ENCODE measurements at places on chromosomes 5 and 9.

- DNase-seq: no peak
Observed at GRCh38 chr5:108623826-108624225, 123.9 kb upstream of the FER start.

- DNase-seq: peak; percentile 22
Observed at GRCh38 chr9:14212077-14212476, 101.9 kb downstream of the NFIB start.

- DNase-seq: peak; percentile 94
Observed at GRCh38 chr5:132215329-132215728, 12.3 kb downstream of the P4HA2 start.

- DNase-seq: no peak
Observed at GRCh38 chr5:39282561-39282960, 63.2 kb upstream of the FYB1 start.

- DNase-seq: no peak
Observed at GRCh38 chr9:129187042-129187441, 9.0 kb upstream of the IER5L start.

DNA sequence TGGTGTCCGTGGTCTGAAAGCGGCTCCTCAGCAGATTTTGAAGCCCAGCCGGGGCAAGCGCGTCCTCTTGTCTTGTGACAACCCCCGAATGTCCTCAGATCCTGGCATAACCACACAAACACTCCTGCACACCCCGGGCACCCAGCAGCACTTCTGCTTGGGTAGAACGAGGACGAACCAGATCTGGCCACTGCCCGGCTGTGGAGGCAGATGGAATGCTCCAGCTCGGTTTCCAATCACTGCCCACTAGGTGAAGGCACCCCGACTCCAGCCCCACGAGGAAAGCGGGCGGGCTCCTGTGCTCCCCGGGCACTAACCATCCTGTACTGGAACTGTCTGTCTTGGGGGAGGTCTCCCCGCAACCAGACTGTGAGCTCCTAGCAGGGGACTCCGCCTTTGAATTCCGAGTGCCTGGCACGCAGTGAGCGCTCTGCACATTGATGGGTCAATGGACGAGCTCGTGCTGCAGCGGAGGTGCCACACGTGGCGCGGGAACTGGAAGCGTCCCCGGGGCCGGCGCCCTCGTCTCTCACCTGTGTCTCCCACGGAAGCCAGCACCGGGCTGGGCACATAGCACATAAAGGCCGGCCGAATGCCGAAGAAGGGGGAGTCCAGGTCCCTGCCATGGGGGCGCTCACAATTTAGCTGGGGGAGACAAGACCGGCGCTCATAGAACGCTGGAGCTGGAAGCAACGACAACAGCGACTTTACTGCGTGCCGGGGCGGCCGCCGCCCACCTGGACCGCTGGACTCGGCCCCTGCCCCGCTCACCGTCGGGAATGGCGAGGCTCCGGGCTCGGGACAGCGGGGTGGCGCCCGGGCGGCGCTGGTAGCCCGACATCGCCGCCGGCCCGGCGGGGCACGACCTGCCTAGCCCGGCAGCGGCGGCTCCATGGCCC is 608 bp downstream of the ENTR1 start:
- no peak for DNase-seq

DNA sequence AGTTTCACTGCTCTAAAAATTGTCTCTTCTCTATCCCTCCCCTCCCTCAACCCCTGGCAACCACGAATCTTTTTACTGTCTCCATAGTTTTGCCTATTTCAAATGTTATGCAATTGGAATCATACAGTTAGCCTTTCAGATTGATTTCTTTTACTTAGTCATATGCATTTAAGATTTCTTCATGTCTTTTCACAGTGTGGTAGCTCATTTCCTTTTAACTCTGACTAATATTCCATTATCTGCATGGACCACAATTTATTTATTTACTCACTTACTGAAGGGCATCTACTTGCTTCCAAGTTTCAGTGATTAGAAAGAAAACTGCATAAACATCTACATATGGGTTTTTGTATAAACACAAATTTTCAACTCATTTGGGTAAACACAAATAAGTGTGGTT is 372.3 kb downstream of the CDH18 start:
- DNase-seq: no peak

- DNase-seq: peak; percentile 90
Observed at GRCh38 chr5:30505014-30505886, 688.2 kb upstream of the CDH6 start.

DNA sequence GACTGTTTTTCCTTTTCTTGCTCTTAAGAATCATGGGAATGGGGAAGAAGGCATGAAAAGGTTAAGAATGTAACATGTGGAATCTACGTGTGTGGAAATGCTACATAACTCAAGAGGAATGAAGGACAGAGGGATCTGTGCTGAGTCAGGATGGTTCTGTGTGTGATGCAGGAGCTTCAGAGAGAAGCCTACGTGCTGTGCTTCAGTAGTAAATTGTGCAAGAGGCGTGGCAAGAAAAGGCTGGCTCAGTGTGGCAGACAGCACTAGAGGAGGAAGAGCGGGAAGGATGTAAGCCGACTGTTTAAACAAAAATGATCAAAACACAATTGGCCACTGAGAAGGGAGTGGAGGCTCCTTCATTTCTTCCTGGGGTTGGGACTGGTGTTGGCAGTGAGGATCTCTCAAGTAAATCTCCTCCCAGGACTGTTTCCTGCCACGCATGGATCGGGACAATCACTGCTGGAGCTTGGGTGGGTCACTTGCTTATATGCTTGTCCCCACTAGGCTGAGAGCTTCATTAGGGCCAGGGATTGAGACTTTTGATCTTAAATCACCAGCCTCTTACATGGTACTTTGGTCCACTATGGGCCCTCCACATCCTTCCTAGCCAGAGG is 59.4 kb upstream of the BASP1 start:
- DNase-seq: peak; percentile 98

- DNase-seq: no peak
Observed at GRCh38 chr5:73825736-73826135, 199.7 kb downstream of the ARHGEF28 start.

DNA sequence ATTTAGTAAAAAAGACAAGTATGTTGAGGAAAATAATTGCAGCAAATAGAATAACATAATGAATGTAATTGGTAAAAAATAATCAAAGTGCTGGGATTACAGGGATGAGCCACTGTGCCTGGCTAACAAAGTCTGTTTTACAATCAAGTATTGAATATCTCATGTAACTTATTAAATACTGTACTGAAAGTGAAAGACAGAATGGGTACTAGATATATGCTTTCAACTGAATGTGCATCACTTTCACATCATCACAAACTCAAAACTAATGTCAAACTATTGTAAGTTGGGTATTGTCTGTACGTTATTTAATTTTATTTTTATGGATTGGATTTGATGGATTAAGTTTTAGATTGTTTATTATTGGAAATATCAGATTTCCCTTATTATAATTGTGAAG is 58.9 kb downstream of the LURAP1L start:
- DNase-seq: no peak

- DNase-seq: no peak
Observed at GRCh38 chr5:37831821-37832534, 7.9 kb downstream of the GDNF start.

DNA sequence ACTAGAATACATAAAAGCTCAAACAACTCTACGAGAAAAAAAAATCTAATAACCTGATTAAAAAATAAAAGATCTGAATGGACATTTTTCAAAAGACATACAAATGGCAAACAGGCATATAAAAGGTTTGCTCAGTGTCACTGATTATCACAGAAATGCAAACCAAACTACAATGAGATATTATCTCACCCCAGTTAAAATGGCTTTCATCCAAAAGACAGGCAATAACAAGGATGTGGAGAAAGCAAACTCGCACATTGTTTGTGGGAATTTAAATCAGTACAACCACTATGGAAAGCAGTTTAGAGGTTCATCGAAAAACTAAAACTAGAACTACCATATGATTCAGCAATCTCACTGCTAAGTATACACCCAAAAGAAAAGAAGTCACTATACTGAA is 20.8 kb downstream of the UGT3A2 start:
- DNase-seq: no peak

GRCh38 chr9:93124793-93125192 is 9.3 kb downstream of the NINJ1 start:
- no peak for DNase-seq

DNA sequence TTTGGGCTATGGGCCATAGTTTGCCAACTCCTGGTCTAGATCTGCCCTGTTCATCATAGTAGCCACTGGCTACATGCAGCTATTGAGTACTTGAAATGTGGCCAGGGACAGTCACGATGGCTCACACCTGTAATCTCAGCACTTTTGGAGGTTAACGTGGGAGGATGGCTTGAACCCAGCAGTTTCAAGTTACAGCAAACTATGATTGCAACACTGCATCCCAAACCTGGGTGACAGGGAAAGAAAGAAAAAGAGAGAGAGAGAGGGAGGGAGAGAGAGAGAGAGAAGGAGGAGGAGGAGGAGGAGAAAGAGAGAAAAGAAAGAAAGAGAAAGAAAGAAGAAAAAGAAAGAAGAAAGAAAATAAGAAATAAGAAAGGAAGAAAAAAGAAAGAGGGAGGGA is 5.1 kb upstream of the GMCL2 start:
- no peak for DNase-seq

DNA sequence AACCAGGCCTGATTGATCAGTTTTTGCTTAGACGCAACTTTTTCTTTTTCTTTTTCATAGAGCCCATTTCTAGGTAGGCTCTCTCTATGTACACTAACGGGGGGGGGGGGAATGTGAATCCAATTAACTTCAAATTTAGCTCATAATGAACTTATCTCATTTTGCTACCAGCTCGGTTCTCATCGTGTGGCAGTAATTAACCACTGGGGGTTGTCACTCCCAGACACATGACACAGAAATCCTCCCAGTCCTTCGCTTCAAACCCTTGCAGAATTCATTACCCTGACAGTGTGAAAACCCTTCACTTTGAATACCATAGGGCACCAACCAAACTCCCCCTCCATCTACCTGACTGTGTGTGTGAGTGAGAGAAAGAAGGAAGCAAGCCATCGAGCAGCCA is 144.2 kb downstream of the PAX5 start:
- DNase-seq: no peak

GRCh38 chr5:143204474-143205246 is 198.8 kb downstream of the NR3C1 start:
- DNase-seq: no peak

- DNase-seq: no peak
Observed at GRCh38 chr9:90020276-90020871, 415.6 kb downstream of the GADD45G start.

- DNase-seq: no peak
Observed at GRCh38 chr5:1923766-1924165, 41.0 kb upstream of the IRX4 start.

DNA sequence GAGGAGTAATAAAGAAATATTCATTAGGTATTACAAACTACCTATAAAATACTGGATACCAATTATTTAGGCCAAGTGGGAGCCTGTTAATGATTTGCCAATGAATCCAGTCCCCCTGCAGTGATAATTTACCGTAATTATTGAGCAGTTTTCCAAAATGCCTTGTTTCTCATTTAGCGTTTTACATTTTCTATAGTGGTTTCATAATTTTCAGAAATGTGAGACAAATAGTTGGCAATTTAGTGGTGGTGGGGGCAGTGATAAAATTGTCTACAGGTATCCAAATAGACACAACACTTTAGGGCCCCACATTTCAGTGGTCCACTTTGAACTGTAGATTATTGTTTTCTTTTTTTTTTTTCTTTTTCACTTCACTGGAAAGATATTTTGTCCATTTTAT is 27.3 kb upstream of the ALDH1A1 start:
- DNase-seq: no peak

DNA sequence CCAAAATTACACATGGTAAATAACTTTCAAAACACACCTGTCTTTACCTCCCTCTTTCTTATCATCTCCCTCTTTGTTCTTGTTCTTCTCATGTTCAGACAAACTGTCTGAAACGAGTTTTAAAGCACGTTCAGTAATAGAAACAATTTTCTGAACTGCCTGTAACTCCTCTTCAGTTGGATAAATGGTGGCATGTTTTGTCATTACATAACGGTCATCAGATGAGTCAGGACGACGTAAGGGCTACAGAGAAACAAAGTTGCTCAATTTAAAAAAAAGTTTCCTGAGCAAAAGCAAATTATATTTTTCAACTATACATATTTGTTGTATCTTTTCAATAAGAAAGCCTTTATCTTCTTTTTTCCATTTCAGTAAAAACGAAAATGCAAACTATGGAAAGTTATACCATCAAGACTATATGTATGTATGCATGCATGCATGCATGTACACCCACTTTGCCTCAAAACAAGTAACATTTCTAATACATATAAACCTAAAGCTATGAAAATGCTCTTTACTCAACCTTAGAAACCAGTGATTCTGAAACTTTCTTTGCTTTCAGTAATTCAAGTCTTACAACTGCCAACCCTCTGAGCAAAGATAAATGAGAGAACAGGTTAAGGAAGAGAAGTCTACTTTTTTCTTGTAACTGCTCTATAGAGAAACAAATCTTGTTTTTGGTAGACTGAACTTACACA is 56.0 kb downstream of the ZFR start:
- DNase-seq: no peak

- DNase-seq: no peak
Observed at GRCh38 chr5:178174456-178174855, 12.7 kb downstream of the GMCL2 start.

DNA sequence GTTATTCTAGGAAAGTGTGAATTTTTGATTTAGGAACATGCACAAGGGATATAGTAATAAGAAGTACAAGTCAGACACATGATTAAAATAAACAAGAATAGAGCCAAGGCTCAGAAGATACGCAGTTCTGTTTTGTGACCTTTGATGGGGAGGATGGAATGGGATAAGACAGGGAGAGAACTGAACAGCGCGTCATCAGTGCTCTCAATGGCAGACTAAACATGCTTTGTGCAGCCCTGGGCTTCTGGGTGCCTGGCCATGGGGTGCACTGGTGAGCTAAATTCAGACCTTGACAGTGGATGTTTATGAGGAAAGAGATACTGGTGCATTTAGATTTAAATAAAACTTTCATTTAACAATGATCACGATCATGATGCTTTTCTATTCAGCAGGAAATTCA is 309.7 kb downstream of the ARHGEF28 start:
- DNase-seq: no peak

GRCh38 chr9:114226246-114227055 is 71.1 kb downstream of the COL27A1 start:
- no peak for DNase-seq

- DNase-seq: no peak
Observed at GRCh38 chr9:123948286-123948685, 18.4 kb upstream of the DENND1A start.

DNA sequence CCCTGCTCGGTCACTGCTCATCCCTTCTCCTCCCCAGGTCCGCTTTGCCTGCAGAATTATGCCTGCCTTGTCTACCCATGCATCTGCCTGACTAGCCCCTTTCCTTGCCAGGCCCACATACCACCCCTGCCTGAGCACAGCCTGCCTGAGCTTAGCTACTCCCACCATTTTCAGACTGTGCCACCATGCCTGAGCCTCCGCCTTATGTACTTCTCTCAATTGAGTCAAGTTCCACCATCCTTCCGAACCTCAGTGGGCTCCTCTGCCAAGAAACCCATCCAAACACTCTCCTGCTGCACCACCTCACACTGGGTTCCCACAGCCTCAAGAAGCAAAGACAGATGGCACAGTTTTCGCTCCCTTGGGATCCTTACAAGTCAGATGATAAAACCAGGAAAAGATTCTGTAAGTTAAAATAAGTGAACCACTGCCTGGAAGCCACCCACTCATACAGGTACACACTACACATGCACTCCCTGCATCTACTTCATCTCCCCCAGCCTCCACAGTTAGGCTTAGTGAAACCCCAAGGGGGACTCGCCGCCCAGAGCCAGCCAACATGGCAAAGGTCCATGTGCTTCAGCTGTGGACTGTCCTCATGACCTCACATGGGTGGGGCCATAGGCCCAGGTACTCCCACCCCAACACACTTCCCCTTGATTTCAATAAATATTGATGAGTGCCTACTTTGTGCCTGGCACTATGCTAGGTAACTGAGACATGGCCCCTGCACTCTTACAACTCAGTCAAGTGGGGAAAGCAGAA is 23.1 kb downstream of the P4HA2 start:
- DNase-seq: no peak

Data from RCC 7860 (cell line).